ENCODE measurements at places on chromosomes 6 and 20.

DNA sequence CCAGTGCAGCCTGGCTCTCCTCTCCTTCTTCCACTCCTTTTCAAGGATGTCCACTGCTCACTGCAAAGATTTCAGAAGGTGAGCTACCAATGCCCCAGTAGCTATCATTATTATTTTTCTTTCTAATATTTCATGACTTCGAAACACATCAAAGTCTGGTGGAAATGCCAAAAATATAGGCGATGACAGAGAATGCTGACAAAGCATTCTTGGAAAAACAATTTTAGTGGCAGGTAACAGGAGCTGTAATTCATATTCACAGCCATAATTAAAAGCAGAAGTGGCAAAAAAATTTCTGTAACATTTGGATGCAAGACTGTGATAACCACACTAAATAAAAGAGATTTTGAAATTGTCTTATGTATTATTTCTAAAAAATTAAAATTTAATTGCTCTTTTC lies 133.6 kb downstream of the RALGAPA2 start:
- DNase-seq, result no peak

- DNase-seq, result no peak
Measured at GRCh38 chr6:166588691-166589336, 2.3 kb upstream of the RAMACL start.

DNA sequence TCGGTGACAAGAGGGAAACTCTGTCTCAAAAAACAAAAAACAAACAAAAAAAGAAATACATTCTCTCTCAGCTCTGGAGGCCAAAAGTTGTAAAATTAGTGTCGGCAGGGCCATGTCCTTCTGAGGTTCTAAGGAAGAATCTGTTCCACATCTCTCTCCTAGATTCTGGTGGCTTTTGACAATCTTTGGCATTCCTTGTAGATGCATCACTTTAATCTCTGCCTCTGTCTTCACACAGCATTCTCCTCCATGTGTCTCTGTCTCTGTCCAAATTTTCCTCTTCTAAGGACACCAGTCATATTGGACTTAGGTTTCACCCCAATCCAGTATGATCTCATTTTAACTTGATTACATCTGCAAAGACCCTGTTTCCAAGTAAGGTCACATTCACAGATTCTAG lies 9.1 kb downstream of the PPP2R5D start:
- no peak for DNase-seq

DNA sequence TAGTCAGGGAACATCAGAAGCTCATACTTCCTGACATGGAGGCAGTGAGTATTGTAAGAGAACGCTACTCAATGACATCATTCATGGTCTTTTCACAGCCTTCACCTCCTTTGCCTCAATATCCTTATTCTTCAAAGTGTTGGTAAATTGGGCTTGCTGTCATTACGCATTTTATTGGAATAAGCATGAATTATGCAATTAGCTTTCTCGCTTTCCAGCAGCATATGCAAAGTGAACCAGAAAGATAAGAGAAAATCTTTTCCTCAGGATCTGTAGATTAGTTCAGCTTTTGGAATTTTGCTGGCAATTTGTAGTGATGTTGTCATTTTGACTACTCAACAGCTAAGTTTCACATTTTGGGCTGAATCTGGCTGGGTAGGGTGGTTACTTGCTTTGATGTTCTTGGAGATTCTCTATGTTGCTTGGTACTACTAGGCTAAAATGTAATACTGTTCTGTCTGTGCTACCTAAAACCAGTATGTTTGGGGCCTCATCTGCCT lies 1012.1 kb downstream of the KIF16B start:
- DNase-seq, result no peak

- no peak for DNase-seq
Measured at GRCh38 chr20:15045246-15045645, 707.8 kb upstream of the FLRT3 start.

- DNase-seq, result no peak
Measured at GRCh38 chr20:58019850-58020625, 208.4 kb downstream of the ANKRD60 start.

GRCh38 chr6:79604583-79605037 lies 26.5 kb upstream of the SH3BGRL2 start:
- DNase-seq, result no peak

GRCh38 chr6:89415185-89415584 lies 3.1 kb upstream of the RRAGD start:
- DNase-seq, result no peak

DNA sequence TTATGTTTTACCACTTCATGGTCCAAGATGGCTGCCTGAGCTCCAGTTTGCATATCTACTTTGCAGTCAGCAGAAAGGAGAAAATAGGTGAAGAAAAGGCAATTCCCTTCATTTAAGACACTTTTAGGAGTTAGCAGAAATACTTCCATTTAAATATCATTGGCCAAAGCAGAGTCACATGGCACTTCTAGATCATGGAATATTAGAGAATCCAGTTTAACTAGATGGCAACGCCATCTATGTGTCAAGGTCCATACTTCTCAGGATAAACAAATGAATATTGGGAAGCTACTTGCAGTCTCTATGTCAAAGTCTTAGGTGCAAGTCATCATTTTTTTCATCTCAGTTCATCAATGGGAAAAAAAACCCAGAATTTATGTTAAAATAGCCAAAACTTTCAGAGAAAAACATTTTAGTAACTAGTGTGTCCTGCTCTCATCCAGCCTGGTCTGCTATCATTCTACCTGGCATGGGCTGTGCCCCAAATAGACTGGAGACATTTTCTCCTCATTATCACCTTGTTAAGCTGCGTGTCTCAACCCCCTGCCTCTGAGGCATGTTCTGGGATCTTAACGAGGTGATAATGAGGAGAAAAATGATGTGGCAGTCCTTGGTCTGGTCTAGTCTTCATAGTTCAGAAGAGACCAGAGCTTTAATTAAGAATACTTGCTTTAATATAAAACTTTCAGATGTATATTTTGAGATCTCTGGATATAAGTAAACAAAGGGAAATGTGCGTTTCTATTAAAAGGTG lies 227.3 kb downstream of the TBX18 start:
- DNase-seq, result no peak

GRCh38 chr6:111031151-111031550 lies 49.3 kb downstream of the RPF2 start:
- DNase-seq, result no peak

GRCh38 chr6:114342086-114342825 lies 567 bp downstream of the HS3ST5 start:
- DNase-seq, result peak; percentile 48

DNA sequence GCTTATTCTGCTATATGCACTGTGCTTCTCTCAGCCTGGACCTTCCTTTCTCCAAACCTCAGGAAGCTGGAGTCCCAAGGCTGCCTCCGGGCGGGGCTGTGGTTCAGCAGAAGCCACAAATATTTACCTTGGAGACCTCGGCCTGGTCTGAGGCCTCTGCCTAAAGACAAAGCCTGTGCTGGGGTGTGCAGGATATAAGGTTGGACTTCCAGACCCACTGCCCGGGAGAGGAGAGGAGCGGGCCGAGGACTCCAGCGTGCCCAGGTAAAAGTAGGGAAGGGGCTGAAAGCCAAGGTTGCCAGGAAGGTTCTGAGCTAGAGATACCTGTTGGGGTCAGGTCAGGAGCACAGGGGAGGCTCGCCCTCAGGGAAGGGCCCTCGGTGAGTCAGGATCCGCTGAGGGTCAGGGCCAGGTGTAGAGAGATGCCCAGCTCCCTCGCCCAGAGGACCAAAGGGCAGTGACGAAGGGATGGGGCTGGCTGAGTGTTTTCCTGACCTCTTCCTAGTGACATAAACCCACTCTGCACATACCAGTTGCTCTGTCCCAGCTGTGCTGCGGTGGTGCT lies at the start of gene BPIFB1:
TSS of gene BPIFB1 (plus strand) at position 224 of the 565 bp plus-strand sequence. CDS start 2,860 bp downstream, outside the sequence.
- no peak for DNase-seq

- no peak for DNase-seq
Measured at GRCh38 chr6:109671733-109672132, 19.3 kb downstream of the AK9 start.

DNA sequence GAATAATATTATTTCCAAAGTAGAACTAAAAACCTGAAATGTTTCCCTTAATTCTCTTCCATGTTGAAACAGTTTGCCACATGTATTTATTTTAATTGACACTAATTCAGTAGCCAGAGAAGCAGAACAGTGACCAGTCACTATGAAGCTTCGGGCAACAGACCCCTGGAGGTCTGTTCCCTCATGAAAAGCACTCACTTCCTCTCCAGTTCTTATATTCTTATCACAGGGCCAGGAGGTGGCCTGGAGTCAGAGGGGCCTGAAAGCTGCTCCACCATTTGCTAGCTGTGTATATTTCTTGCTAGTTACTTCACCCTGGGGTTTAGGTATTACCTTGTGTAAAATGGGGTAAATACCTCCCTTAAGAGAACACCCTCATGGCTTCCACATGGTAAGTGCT lies 49.1 kb downstream of the MAP7 start:
- no peak for DNase-seq

- DNase-seq, result no peak
Measured at GRCh38 chr6:143775336-143775735, 67.8 kb upstream of the LTV1 start.

DNA sequence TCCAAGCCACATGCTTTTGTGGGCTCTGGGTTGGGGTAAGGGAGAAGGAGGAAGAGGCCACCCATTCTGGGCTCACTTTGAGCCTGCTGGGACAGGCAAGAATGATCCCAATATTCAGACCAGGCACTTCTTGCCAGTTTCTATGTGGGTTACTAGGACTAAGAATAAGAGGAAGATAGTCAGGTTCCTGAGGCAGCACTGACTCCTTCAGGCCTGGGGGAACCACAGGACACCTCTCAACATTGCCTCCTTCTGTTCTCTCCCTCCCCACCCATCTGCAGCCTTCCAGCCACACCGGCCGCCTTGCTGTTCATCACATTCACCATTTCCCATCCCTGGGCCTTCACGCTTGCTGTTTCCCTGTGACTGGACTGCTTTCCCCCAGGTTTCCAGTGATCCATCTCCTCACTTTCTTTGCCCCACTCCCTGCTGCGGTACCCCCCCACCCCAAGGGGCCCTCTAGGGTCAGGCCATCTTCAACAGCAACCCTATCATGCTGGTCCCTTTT lies 69.2 kb upstream of the SIRPA start:
- DNase-seq, result no peak

DNA sequence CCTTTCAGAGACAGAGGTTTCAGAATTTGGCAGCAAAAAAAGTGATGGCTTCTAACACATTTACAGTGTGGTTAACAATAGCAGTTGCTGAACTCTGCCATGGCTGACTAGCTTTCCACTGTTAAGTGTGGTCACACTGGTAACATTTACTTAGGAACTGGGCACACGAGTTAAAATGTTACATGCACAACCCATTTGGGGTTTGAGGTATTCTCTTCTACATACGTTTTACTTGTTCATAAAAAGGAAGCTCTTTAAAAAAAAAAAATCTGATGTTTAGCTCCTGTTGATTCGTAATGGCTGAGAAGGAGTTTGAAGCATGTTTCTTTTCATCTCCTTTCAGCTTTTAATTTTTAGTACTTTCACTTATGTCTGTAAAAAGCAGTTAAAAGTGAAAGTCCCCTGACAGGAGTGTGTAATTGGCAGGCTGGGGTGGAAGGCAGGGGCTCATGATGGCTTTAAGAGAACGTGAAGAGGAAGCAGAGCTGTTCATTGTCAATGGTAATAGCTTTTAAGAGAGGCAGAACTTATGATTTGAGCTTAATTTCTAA lies 245.9 kb downstream of the FARS2 start:
- no peak for DNase-seq

DNA sequence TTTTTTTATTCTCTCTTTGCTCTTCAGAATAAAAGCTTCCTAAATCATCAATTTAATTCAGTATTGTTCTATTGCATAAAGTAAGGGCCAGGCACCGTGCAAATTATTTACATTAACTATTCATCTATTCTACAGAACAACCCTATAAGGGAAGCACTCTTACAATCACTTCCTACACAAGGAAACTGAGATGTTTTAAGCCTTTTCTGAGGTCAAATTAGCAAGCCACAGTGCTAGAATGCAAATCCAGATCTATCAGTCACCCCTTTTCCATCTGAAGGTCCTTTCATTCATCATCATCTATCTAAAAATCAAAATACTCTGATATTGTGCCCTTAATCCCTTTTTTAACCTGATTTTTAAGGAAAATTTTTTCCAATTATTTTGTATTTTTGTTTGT lies 31.2 kb downstream of the FRK start:
- DNase-seq, result no peak

DNA sequence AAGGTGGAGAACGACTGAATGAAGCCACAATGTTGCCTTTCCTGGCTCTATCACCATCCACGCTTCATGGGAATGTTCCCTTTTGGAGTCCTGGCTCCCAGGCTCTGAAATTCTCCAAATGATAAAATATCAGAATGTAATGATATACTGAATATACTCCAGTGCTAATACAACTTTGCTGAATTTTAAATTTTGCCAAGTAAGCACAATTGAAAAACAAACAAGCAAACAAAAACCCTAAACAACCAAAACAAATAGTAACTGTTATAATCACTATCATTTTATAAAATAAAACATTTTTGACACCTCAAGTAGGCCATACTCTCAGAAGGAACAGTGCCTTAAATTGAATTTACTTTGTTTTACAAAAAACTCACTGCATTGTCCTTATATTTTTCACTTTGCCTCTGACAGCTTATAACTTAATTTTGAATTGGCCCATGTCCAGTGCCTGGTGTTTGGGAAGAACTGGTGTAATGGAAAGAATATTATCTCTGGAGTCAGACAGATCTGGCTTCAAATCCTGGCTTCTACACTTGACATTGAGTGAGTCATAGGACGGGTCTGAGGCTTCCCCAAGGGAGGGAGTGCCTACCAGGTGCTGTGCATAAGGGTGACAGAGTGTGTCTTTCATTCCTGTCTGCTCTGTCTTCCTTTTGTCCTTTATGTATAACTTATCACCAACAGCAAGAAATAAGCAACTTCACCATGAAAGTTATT lies 698.3 kb downstream of the EPM2A start:
- no peak for DNase-seq

DNA sequence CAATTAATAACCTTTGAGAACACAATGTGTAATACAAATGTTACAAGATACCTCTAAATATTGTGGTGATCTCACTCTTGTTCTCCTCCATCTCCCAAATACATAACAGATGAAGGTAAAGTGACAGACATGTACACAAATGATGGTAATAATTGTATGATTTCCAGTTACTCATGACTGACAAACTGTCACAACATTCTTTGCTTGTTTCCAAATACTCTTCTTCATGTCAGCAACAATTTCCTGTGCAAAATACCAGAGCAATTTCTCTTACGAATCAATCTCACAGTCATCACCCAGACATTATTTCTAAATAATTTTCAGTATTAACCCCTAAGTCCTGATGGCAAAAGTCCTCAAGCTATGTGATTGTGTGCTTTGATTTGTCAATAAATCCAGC lies 92.9 kb downstream of the RPS12 start:
- DNase-seq, result no peak

DNA sequence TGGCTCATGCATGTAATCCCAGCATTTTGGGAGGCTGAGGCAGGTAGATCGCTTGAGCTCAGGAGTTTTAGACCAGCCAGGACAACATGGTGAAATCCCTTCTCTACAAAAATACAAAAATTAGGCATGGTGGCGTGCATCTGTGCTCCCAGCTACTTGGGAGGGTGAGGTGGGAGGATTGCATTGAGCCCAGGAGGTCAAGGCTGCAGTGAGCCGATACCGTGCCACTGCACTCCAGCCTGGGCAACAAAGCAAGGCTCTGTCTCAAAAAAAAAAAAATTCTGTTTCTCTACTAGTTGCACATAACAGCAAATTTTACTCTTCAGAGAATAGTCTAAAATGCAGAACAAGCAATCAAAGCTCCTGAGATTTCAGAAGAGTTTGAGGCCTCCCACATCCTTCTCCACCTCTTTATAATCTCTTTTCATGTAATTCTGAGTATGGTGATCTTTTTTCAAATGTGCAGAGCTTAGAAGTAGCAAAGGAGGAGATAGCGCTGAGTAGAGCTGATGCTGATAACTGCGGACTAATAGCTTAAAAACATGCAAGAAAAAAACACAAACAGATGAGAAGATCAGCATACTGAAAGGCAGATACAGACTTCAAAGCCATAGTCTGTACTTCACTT lies 23.3 kb downstream of the LRRN4 start:
- no peak for DNase-seq
